Mesenchymal stem cell (in vitro differentiated cells and primary cell): ENCODE measurements at places on chromosomes 12 and 14.

DNA sequence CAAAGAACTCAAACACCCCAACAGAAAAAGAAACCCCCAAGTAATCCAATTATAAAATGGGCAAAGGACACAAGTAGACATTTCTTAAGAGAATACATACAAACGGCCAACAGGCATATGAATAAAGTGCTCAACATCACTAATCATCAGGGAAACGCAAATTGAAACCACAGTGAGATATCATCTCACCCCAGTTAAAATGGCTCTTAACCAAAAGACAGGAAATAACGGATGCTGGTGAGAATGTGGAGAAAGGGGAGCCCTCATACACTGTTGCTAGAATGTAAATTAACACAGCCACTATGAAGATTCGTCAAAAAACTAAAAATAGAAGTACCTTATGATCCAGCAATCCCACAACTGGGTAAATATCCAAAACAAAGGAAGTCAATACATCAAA lies 52.4 kb downstream of the CLMN start:
- no peak for DNase-seq

DNA sequence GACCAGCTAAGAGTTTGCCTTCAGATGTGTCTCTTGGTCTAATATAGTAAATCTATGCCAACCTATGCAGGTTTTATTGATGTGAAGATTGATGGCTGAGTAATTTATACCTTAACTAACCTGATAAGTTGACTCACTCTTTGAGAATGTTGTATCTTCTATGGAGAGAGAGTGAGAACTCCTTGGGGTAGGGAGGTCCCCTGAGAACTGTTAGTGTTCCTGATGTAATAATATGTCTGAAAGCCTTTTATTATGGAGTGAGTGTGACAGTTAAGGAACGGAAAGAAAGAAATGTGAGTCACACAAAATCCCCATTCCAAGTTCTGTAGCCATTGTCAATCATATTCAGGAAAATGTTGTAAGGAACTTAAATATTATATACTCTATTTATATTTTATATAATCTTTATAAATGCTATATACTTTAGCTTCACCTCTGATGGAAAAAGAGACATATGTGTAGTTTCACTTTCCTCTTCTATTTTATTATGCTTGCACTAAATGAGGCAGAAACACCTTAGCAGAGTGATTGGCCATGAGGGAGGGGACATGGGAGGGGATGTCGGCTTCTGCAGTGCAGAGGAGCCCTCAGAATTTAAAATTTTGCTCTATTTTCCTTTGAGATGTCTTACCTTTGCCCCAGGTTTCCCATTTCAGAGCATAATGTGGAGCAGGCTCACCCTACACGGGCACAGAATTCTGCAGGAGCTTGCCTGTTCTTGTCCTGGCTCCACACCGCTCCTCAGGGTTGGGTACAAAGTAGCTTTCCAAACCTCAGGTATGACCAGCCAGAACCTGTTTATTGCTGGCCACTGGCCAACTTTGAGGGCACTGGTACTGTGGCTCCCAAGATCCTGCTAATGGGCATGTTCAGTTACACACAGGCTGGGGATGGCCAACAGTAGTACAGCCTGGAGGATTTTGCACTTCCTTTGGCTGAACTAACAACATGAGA lies 57.7 kb downstream of the ARF6 start:
- no peak for DNase-seq

- DNase-seq = peak; percentile 37
Measured at GRCh38 chr14:86505808-86506207, 975.9 kb downstream of the FLRT2 start.

DNA sequence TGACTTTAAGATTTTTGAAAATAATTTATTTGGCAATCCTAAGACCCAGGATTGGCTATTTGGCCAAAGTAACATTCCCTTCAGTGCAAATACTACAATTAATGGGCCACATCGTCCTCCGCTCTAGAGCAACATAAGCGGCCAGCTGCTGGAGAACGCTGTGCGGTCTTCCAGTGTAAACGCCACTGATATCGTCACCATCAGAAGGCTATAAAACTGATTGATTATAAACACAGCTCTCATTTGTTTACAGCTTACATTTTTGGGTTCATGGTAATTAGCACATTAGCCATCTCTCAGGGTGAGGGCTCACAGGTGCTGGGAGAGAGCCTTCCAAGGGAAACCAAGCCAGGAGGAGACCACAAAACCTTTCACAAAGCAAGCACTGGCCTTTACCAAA lies 130.1 kb upstream of the BMP4 start:
- DNase-seq = peak; percentile 91
